ENCODE measurements at places on chromosomes 7 and 10.

DNA sequence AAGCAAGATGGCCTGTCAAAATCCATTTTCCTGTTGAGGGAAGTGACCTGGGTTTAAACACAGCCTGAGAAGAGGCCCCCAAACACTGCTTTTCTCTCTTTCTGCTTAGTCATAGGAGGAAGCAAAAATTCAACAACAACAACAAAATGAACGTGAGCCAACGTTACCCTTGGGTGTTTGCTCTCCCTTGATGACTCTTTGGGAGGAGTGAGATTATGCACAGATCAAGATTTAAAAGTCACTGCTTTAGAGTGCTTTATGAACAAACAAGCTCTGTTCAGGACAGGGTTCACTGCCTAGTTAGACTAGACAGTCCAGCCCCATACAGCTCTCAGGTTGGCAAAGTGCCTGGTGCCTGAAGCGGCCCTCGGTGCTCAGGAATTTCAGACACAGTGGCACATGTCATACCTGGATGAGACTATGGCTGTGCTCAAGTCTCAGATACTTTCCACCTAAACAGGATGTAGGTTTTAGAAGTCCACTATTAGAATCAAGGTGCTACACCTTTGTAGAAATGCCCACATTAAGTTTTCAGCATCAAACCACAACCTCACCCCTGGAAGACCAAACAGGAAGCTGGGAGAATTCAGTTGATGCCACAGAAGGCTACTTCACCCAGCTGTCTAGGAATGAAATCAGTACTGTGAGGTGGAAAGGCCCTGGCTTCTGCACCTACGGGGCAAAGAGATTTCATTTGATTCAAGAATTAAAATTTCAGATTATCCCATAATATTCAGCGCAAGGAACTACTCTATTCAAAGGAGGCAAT lies 38.7 kb downstream of the DENND11 start:
- DNase-seq: no peak

DNA sequence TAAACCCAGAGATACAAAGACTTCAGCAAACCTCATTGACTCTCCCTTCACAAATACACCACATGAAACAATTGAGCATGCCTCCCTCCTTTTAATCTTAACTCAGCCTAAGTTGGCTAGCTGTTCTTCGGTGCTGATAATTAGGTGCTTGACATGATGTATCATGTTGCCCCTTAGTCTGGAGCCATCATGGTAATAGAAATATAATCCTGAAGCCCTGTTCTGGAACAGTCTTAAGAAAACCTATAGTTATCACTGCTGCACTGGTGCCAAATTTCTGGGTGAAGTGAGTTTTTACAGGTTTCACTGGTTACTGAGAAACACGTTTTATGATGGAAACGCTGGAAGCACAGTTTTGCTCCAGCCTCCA lies 306.1 kb downstream of the LRMDA start:
- no peak for DNase-seq

DNA sequence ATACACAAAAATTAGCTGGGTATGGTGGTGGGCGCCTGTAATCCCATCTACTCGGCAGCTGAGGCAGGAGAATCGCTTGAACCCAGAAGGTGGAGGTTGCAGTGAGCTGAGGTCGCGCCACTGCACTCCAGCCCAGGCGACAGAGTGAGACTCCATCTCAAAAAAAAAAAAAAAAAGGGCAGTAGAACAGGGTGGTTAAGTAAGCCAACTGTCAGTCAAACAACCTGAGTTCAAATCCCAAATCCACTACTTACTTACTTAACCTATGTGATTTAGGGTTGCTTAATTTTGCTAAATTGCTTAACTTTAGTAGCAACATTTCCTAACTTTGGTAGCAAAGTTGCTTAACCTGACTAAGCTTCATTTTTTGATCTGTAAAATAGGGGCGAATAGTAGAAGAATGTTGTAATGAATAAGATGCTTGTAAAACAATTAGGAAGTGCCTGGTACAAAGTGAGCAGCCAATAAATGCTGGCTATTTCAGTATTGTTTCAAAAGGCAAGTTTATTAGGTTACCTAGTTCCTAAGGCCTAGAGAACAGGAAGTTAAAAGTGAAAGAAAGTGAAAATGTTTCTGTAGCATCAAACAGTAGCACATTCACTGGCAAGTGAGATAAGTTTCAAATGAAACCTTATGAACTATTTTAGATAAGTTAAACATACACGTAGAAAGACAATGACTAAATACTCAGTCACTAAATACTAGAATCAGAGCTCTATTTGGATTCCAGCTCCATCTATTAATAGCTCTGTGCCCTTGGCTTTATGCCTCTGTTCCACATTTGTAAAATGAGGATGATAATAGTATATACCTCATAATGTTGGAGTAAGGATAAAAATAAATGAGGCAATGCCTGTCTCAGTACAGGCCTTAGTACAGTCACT lies 64.3 kb downstream of the HOXA1 start:
- DNase-seq: peak; percentile 29

- DNase-seq: no peak
These were observed 152.0 kb downstream of the CCDC3 start for GRCh38 chr10:12849319-12850181.

- DNase-seq: no peak
These were observed 56.2 kb upstream of the IGFBP3 start for GRCh38 chr7:45977256-45977780.

GRCh38 chr10:100858747-100859483 lies 53.8 kb upstream of the SLF2 start:
- DNase-seq: no peak

DNA sequence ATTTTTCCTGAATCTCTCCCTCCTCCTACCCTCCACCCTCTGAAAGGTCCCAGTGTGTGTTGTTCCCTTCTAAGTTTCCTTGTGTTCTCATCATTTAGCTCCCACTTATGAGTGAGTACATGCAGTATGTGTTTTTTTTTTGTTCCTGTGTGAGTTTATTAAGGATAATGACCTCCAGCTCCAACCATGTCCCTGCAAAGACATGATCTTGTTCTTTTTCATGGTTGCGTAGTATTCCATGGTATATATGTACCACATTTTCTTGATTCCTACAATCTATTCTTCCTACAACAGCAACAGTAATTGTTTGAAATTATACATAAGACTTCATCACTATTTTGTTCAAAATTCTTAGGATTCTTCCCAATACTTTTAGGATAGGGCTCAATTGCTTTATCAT lies 1117.8 kb downstream of the GATA3 start:
- DNase-seq: no peak
